HT1080 (cell line): ENCODE measurements at places on chromosomes 11 and 22. TPM values are rescaled to one million over a fixed set of nuclear protein-coding genes. Genes with fewer than 3 reads are reported as not detected.

SLC25A18 gene
- total RNA-seq = 0.16 TPM in 1 of 2 replicates, not detected in the other

PTGDR2 gene
- 0.07 TPM in 1 of 2 replicates, not detected in the other for total RNA-seq

FXYD2 gene
- not detected in 2 replicates for total RNA-seq

SART1 gene
- total RNA-seq = 86.4 and 112 TPM in 2 replicates

HBB gene
- total RNA-seq = not detected in 2 replicates

DLG2 gene
- 0.23 and 0.34 TPM in 2 replicates for total RNA-seq

CEP126 gene
- 0.43 and 1.2 TPM in 2 replicates for total RNA-seq

SLC22A8 gene
- not detected in 2 replicates for total RNA-seq

RASD2 gene
- not detected in 2 replicates for total RNA-seq

DNAJB7 gene
- total RNA-seq = not detected in 2 replicates

CSF2RB gene
- total RNA-seq = not detected in 2 replicates

PKDREJ gene
- not detected in 2 replicates for total RNA-seq

RNASEH2C gene
- total RNA-seq = 29.8 and 39.7 TPM in 2 replicates

RFPL2 gene
- not detected in 2 replicates for total RNA-seq

BARX2 gene
- not detected in 2 replicates for total RNA-seq

ACRV1 gene
- 0.10 TPM in 1 of 2 replicates, not detected in the other for total RNA-seq

MN1 gene
- 0.37 and 0.69 TPM in 2 replicates for total RNA-seq

OR8G1 gene
- not detected in 2 replicates for total RNA-seq

BAIAP2L2 gene
- total RNA-seq = not detected in 2 replicates

PATE2 gene
- total RNA-seq = not detected in 2 replicates

TUB gene
- 4.4 and 4.7 TPM in 2 replicates for total RNA-seq

OR8B12 gene
- not detected in 2 replicates for total RNA-seq

NLRP14 gene
- total RNA-seq = not detected in 2 replicates

CHRNA10 gene
- total RNA-seq = 0.43 and 2.5 TPM in 2 replicates

ART1 gene
- total RNA-seq = not detected in 2 replicates

MS4A6A gene
- total RNA-seq = not detected in 2 replicates

MARK2 gene
- 18.2 and 39.9 TPM in 2 replicates for total RNA-seq

MAJIN gene
- total RNA-seq = not detected in 2 replicates

KRTAP5-2 gene
- total RNA-seq = not detected in 2 replicates

TRIM48 gene
- total RNA-seq = not detected in 2 replicates

OR52B2 gene
- total RNA-seq = not detected in 2 replicates

FOXRED1 gene
- total RNA-seq = 43.1 and 49.2 TPM in 2 replicates

DBX1 gene
- not detected in 2 replicates for total RNA-seq

UPK3A gene
- not detected in 2 replicates for total RNA-seq

SMIM38 gene
- 0.03 TPM in 1 of 2 replicates, not detected in the other for total RNA-seq

SLC16A8 gene
- total RNA-seq = not detected in 2 replicates

EXPH5 gene
- total RNA-seq = 1.2 and 1.7 TPM in 2 replicates

PARVA gene
- 16.3 and 22.2 TPM in 2 replicates for total RNA-seq

TRIM49 gene
- total RNA-seq = not detected in 2 replicates

BTBD18 gene
- total RNA-seq = not detected in 2 replicates

C11orf65 gene
- total RNA-seq = not detected in 2 replicates

NAALADL1 gene
- total RNA-seq = 0.23 TPM in 1 of 2 replicates, not detected in the other

ART5 gene
- not detected in 2 replicates for total RNA-seq

SLC22A9 gene
- not detected in 2 replicates for total RNA-seq

LRRC75B gene
- 0.70 and 1.1 TPM in 2 replicates for total RNA-seq

OR10G7 gene
- total RNA-seq = not detected in 2 replicates

OSM gene
- not detected in 2 replicates for total RNA-seq

SPDYC gene
- total RNA-seq = not detected in 2 replicates

GTF2H1 gene
- 70.3 and 85.8 TPM in 2 replicates for total RNA-seq

MYBPC3 gene
- total RNA-seq = not detected in 2 replicates

PYGM gene
- 0.02 TPM in 1 of 2 replicates, not detected in the other for total RNA-seq

SEPTIN3 gene
- total RNA-seq = not detected in 2 replicates

NELL1 gene
- not detected in 2 replicates for total RNA-seq

TKFC gene
- 48.8 and 56.6 TPM in 2 replicates for total RNA-seq

COA4 gene
- total RNA-seq = 170 and 188 TPM in 2 replicates

OR51I1 gene
- 2.9 and 3.1 TPM in 2 replicates for total RNA-seq

VWCE gene
- total RNA-seq = 0.17 and 0.23 TPM in 2 replicates
